ENCODE measurements at places on chromosomes 5 and 9.

GRCh38 chr5:33973271-33973670, 11.2 kb downstream of the SLC45A2 start:
- DNase-seq, result no peak

DNA sequence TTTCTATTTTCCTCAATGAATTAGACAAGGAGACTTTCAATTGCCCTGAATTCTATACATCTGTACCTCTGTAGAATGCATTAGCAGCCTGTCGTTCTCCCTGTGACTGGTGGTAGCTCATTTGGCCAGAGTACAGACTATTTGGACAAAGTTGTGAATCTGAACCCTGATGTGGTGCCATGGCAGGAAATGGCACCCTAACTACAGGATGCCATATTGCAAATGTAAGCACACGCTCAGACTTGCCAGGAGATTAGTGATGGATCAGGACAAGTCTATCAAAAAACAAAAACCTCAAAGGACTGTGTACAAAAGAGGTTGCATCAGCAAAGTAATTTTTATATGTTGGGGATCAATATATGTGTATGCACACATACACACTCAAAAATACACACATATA, 58.3 kb downstream of the SVEP1 start:
- no peak for DNase-seq

DNA sequence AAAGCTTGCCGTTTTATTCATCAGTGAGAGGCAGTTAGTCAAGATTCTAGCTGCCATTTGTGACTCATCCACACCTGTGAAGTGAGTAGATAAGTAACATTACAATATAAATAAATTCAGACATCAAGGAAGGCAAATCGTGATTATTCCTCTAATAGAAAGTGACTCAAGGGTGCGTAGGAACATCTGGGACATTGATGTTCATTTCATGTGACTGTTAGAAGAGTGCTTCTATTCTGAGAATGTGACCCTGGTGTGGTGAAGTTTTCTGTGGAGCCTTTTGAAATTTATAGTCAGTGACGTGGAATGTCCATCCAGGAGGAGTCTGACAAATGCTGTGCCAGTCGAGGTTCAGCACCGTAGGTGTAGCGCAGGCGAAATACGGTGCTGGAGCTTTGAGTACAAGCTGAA, 48.4 kb upstream of the FAM240B start:
- no peak for DNase-seq

GRCh38 chr9:99272836-99273235, 50.8 kb downstream of the SEC61B start:
- DNase-seq, result no peak

DNA sequence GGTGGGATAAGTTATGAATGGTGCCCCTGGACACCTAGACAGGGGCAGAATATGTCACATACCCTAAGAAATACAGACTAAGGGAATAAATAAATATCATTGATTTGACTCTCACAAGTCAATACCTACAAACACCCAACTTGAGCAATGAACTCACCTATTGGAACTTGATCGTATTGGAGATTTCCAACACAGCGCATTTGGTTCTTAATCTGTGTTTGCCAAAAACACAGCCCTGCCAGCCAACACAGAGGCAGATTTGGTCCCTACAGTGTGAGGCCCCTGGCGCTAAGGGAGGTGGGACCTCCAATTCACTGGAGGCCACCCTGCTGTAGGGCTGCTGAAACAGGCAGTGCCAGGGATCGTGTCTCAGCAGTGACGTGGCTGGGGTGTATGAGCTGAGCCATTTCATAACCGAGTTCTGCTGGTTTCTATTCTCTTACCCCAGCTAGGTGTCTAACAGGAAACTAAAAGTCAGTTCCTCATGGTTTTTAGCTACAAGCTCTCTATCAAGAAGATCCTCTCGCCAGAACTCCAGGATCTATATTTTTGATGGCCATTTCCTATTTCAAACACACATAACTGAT, 84.5 kb downstream of the SLC1A1 start:
- DNase-seq, result no peak

DNA sequence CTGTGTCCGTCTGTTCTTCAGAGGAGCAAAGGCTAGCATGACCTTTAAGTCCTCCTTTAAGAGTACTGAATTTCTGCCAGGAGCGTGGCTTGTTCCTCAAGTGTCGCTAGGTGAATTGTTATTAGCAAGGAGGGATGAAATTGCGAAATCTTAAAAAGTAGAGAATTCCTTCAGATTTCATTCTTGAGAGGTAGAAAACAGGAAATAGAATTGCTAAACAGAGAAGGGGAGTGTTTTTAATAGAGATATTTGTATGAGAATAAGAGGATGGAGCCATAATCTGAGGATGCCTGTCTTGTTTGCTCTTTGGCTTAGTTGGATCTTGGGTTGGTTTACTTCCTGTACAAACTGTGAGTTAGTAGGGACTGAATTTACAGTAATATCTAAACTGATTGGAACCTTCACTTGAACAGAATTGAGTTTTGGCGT, 39.2 kb downstream of the EXOSC2 start:
- DNase-seq, result no peak

GRCh38 chr5:170819824-170820223, 36.3 kb downstream of the GABRP start:
- no peak for DNase-seq

DNA sequence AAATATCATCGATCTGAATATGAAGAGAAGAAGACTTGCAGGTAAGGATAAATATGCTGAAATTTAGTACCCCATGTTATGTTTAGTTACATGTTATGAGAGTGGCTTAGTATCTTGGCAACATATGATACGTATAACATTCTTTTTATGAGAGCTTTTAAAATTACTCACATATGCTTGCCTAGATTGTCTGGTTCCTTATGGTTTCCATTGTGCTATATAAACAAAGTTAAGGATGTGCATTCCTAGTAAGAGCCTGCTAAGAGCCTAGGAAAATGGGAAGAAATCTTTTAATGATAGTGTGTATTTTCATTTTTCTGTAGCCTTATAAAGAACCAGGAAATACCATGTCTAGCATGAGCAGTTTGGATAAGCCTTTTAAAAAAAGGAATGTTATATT, 112.0 kb upstream of the KCNN2 start:
- DNase-seq, result no peak

DNA sequence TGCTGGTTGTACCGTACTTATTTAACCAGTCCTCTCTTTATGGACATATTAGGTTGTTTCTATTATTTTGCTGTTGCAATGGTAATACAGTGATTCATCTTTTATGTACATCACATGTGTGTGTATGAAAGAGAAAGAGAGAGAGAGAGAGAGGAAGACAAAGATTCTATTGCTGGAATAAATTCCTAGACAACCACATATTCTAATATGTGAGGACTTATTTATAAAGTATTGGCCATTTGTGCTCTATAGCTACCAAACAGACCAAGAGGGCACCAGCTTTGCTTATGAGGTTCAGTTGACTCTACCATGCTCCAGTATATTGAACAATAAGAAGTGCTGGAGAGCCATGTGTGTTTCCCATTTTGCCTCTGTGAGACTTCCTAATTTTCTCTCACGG, 513.5 kb downstream of the DMAC1 start:
- DNase-seq, result no peak

- peak; percentile 47 for DNase-seq
Observed at GRCh38 chr9:128072144-128073021, 4.4 kb downstream of the SLC25A25 start.
